ENCODE measurements at places on chromosomes 2 and 18.

DNA sequence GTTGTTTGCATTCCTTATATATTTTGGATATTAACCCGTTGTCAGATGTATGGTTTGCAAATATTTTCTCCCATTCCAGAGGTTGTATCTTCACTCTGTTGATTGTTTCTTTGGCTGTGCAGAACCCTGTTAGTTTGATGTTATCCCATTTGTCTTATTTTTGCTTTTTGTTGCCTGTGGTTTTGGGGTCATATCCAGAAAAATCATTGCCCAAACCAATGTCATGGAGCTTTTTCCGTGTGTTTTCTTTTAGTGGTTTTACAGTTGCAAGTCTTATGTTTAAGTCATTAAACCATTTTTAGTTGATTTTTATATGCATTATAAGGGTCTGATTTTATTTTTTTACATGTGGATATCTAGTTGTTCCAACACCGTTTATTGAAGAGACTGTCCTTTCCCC lies 35.8 kb downstream of the PPIG start:
- no peak for DNase-seq

GRCh38 chr2:53104263-53104662 lies 663.3 kb upstream of the CHAC2 start:
- no peak for DNase-seq

- no peak for DNase-seq
Measured at GRCh38 chr2:161592713-161593112, 31.5 kb upstream of the SLC4A10 start.

DNA sequence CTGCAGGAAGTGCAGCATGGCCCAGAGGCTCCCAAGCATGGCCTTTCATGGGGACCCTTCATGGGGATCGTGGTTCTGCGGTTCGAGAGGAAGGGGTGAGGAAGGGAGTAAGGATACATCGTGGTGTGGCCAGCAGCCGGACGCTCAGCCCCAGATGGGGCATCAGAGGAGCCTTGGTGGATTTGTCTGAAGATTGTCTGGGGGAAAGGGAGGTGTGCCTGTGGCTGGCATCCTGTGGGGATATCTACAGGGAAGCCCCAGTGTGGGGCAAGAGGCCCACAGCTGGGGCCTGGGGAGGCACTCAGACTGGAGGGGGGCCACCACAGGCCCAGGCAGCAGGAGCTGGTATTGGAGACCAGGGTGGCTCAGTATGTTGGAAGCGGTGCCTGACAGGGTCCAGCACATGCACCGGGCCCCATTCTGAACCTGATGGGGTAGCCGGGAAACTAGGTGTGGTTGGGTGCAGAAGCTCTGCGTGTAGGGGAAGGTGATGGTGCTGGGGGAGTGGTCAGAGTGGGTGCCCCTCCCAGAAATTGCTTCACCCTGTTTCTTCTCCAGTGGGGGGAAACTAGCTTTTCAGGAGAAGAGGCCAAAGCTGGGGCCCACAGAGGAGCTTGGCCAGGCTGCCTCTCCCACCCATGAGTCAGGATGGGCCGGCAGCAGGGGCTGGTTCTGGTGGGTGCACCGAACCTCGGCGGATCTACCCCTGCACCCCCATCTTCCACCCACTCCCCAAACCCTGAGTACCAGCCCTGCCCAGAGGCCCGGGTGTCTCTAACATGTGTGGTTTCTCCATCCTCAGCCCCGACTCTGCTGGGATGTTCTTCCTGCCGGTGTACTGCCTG lies 274.4 kb upstream of the HDAC4 start:
- no peak for DNase-seq

DNA sequence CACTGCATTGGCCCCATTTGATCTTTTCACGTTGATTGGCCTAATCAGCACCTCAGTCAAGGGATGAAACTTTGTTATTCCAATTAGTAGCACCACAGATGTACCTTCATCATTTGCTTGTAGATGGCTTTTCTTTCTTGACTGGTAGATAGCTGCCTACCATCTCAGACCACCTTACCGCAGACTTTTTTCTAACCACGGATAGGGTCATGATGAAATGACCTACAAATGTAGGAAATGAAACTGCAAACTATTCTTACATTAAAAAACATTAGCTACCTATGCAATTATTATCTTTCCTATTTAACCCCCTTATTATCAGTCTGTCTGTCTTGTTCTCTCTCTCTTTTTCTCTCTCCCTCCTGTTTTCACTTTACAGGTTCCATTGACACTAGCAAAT lies 22.4 kb upstream of the SLC25A52 start:
- no peak for DNase-seq

GRCh38 chr2:100577777-100578176 lies 15.0 kb downstream of the PDCL3 start:
- DNase-seq, result no peak

DNA sequence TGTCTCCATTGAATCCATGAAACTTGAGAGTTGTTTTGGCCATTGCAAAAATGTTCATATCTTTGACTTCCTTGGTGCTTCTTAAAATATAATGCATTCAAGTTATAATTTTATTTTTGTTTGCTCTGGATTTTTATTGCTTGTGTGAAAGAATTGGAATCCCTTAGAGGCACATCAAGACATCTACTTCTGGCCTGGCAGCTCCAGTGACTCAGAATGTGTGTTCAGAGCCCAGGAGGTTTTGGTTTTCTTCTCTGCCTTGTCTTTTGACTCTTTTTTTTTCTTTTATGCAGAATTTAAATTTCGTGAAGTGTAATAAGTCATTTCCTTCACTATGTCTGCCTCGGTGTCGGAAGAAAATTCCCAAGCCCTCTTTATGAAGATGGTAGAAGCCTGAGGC lies 180.2 kb downstream of the LTBP1 start:
- DNase-seq, result no peak

DNA sequence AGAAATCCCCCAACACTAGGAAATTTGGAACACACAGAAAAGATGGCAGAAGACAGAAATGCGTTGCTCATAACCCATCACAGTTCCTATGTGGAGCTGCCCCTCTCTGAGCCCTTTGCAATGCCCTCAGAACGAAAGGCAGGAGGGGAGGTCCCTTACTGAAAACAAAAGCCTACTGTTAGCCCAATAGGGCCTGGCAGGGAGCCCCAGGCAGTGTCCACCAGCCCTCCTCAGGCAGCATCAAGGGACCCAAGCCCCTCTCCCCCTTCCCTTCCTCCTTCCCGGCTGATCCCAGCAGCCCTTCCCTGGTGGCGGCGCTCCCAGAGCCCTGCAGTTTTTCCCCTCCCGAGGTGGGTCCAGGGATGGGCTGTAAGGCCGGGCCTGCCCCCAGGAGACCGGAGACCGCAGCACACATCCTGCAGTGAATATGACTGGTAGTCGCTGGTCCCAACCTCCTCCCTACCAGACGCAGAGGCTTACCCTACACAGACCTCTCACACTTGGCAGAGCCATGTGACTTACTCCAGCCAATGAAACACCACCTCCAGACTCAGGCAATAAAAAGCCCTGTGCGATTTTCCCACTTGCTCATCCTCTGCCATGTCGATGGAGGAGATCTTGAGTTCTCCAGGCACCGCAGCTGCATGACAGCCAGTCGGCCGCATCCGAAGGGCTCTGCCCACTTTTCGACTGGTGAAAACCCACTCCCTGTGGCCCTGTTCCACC lies 19.4 kb upstream of the DUSP2 start:
- peak; percentile 75 for DNase-seq

DNA sequence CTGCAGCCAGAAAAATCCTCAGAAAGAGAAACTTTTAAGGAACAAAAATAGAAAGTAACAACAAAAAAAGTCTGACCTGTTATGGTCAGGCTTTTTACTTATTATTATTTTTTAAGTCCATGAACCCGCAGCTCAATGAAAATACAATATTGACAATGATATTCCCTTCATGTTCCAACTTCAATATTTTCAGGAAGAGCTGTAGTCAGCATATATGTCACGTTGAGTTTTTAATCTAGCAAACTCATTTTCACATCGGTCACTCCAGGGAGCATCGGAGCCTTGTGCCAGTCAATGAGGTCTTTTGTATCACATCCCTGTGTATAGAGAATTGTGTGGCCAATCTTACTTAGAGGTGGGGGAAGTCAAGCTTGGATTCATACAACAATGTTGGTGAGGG lies 568.4 kb upstream of the GCFC2 start:
- DNase-seq, result no peak

- DNase-seq, result no peak
Measured at GRCh38 chr18:13186687-13187086, 31.9 kb upstream of the LDLRAD4 start.
